ENCODE measurements at places on chromosomes 3 and 15.

DNA sequence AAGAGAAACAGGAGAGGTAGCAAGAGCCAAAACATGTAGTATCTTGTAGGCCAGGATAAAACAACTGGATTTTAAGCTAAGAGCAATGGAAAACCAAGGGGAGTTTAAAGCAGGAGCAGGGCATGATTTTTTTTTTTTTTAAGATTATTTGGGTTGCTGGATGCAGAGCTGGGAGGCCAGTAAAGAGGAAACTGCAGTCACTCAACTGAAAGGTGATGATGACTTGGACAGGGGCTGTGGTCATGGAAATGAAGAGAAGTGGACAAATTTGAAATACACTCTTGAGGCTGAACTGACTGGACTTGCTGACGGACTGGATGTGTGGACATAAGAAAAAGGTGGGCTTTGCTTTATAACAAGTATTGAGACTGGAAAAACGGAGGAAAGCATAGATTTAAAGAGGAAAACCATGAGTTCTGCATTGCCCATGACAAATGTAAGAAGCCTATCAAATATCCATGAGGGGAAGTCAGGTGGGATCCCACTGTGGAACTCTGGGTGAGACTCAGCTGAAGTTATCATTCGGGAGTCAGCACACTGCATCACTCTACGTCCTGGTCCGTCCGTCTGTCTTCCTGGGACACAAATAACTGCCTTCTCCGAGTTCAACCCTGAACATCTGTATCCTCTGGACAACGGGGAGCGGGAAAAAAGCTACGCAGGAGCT lies 688 bp downstream of the XPC start:
- peak; percentile 36 for DNase-seq

DNA sequence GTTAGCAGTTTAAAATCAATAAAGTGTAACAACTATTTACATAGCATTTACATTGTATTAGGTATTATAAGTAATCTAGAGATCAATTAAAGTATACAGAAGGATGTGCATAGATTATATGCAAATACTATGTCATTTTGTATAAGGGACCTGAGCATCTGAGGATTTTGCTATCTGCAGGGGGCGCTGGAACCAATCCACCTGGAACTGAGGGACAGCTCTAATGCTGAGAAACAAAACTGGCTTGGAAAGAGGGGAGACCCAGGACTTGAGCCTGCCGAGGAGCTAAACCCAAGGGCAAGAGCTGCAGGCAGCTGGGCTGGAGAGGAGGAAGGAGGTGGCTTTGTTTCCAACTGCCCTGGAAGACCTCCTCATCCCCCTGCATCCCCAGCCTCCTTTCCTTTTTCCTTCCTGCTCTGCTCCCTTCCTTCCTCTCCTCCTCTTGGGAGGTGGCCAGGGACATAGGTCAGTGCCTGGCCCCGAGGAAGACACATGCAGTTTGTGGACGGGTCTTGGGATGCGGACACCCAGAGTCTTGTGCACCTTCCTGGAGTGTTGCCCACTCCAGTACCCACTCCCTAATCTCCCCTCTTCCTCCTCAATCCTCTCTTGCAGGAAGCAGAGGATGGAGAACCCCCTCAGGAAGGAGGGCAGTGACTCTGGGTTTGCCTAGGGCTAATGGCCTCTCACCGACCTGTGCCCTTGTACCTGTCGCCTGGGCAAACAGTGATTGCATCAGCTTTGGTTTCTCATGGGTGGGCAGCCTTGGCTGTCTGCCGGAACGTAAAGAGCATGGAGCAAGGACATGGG lies 825 bp upstream of the RTP3 start:
- DNase-seq, result peak; percentile 43

GRCh38 chr3:76107935-76108570 lies 322.7 kb upstream of the ZNF717 start:
- DNase-seq, result peak; percentile 54

DNA sequence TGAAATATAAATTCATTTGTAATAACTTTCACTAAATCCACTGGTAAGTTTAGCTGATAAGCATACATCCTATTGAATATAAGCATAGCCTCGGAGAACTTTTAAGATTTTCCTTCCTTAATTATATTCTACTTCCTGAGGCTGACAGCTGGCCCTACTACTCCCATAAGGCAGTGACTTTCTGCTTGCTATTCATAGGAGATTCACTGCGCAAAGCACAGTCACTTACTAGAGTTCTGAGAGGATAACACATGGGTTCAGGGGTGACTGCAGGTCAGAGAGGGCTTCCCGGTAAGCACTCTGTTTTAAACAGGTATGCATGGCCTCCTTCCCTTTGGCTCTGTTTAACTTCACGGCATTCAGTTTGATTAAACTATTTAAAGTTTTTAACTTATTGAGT lies 75.8 kb downstream of the FAIM start:
- DNase-seq, result no peak

GRCh38 chr15:32802286-32802936 lies 84.6 kb downstream of the GREM1 start:
- DNase-seq, result peak; percentile 94

GRCh38 chr3:129618186-129618820 lies 11.8 kb upstream of the PLXND1 start:
- no peak for DNase-seq

GRCh38 chr15:51726302-51727073 lies 11.0 kb downstream of the LYSMD2 start:
- DNase-seq, result peak; percentile 92
